T-helper 9 cell (primary cell): ENCODE measurements at places on chromosomes 12 and 14.

DNA sequence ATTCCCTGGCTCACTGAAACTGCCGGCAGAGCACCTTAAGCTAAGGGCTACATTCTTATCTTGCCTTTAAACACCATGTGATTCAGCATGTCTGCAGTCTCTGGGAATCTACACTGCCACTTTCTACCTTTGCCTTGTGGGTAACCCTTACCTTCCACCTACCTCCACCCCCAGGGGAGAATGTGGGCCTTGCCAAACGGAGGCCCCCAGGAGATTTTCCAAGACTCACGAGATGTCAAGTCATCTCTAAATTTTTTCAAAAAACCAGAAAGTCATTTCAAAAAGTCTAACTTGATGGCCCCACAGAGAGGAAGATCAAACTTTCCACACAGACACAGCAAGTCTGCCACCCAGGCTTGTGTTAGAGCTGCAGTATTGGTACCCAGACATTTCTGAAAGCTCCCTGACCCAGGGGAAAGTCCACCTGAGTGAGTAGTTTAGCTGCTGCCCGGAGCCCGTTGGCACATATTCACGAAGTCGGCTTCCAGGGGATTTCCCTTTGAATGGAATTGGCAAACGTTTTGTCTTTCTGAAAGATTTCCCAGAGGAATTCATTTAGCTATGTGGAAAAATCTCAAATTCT, 4.7 kb upstream of the PSMA6 start:
- no peak for DNase-seq

- DNase-seq: no peak
Observed at GRCh38 chr14:88834883-88835431, 10.5 kb downstream of the TTC8 start.

DNA sequence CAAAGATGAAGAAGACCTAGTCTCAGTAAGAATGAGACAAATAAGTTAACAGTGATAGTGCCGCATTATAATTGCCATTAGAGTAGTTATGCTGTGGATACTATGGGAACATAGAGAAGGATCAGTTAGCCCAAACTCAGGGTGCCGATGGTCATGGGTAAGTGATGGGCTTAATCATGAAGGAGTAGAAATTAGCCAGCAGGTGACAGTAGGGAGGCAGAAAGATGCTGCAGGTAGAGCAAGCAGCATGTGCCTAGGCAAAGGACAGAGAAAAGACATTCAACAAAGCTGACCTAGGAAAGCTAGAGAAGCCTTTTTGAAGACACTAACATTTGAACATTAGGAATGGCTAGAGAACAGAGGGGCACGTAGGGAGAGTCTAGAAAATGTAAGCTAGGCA, 30.6 kb upstream of the PTPRQ start:
- DNase-seq: no peak

GRCh38 chr12:98045395-98045794, 470.0 kb upstream of the TMPO start:
- no peak for DNase-seq

DNA sequence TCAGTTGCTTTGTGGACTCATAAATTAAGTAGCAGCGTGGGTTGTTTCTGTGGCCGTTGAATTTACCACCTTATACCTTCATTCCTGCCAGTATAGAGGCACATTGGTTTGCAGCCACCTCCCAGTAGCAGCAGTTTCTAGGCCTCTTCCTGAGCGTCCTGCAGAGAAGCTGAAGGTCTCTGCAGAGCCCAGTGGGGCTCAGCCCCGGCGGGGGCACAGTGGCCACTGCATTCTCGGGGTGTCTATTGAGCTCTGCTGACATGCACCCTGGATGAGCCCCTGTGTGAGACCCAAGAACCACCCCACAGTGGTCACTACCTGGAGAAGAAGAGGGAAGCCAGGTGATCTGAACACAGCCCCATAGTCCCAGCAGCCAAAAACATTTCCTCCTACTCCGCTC, 57.7 kb upstream of the DYNC1H1 start:
- no peak for DNase-seq

- no peak for DNase-seq
Observed at GRCh38 chr14:48568252-48568651, 892.8 kb upstream of the MDGA2 start.

DNA sequence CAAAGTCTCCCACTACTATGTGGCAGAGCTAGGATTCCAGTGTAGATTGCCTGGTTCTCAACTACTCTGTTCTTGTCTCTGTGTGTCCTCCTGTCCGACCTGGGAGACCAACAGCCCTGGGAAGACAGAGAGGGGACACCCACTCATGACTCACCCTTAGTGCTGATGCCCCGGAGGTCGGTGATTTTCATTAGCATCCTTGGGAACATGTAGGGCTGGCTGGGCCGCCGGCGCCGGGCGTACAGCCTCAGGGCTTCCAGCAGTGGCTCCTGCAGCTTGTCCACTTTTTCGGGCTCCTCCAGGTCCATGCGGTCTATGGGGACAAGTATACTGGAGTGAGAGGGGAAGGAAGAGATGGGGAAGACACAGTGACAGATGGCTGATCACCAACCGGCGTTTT, 5.9 kb upstream of the ITGB7 start:
- no peak for DNase-seq

GRCh38 chr14:93156693-93157369, 27.9 kb downstream of the MOAP1 start:
- DNase-seq: no peak

- DNase-seq: no peak
Observed at GRCh38 chr12:45974171-45974719, 16.1 kb downstream of the SCAF11 start.

GRCh38 chr14:103068351-103069073, 11.2 kb upstream of the CDC42BPB start:
- no peak for DNase-seq

DNA sequence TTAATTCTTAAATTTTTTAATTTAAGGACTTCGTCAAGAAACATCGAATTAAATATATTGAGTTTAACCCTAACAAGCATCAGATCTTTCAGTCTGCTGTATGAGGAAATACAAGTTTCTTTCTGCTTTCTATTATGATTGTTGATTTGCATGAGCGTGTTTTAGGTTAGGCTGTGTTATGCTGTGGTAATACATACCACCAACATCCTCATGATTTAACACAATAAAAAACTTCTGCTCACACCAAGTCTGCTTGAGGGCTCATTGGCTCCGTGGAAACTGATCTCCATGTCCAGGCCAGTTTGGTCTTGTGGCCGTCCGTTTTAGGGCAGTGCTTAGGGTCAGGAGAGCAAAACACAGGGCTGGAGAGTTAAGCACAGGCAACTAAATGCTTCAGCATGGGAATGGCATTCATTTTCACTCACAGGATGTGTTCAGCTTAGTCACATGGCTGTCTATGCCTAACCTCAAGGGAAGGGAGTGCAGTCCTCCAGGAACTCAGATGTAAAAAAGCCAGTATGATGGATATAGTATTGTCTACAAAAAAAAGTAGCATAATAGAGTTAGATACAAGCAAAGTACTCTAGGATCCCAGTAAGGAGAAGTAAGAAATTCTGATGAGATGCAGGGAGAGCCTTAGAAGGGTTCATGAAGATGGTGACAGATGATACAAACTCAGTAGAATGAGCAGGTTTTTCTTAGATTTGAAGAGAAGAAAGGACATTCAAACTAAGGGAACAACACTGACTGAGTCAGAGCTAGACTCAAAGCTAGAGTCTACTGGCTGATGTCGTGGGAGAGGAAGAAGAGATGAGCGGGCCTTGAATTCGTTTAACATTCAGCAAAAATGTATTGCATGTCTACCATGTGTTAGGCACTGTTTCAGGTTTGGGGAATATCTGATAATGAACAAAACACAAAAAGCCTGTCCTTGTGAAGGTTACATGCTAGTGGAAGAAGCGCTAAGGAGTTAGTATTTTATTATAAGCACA, 16.3 kb downstream of the MARK3 start:
- no peak for DNase-seq

GRCh38 chr12:72865921-72866320, 593.8 kb downstream of the TRHDE start:
- DNase-seq: no peak

DNA sequence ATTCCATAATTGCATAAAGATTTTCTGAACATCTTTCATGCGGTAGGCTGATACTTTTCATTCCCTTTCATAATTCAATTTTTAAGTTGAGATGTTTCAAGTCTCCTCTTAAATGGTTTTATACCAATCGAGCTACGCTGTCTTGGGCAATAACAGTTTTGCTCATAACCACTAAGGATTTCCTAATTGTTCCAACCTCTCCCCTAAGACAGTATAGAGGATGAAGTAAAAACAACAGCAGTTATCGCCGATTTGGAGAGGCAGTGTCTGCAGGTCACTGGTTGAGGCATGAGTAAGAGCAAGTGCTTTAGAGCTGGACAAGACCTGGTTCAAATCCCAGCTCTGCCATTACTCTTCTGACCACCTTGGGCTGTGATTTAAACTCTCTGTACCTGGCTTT, 6.9 kb upstream of the MED13L start:
- DNase-seq: no peak

- DNase-seq: no peak
Observed at GRCh38 chr14:34596891-34597290, 33.1 kb downstream of the SNX6 start.

GRCh38 chr12:6384499-6385436, 806 bp downstream of the LTBR start:
- DNase-seq: no peak
